Suppressor macrophage treated with lipopolysaccharide for 1 hour (primary cell): ENCODE measurements at places on chromosomes 13 and 19.

- DNase-seq = peak; percentile 1
Observed at GRCh38 chr13:19967621-19968020, 9.1 kb downstream of the ZMYM2 start.

DNA sequence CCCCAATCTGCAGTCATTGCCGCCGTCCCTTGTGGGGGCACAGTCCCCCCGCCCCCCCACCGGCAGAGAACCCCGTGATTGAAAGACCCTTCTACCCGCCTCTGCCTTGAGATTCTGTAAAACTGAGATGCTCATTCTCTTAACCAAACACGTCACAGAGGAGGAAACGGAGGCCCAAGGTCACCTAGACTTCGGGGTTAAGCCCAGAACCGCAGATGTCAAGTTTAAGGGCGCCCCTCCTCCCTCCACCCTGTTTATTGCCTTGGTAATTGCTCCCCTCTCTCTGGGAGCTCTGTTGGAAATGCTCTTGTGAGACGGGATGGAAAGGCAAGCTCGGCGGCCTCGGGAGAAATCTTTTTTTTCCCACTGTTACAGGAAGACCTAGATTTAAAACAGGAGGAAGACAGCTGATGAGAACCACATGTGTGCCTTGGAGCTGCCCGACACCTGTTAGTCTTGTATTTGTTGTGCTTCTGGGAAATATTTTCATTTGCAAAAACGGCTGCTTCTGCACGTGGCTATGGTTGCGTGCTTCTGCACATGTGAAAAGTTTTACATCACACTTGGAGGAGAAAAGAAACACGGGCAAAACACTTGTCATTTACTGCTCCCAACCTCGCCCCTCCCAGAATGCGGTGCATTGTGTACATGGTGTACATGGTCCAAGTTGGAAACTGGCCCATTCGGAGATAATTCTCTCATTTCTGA, 1.1 kb upstream of the MED26 start:
- no peak for DNase-seq

DNA sequence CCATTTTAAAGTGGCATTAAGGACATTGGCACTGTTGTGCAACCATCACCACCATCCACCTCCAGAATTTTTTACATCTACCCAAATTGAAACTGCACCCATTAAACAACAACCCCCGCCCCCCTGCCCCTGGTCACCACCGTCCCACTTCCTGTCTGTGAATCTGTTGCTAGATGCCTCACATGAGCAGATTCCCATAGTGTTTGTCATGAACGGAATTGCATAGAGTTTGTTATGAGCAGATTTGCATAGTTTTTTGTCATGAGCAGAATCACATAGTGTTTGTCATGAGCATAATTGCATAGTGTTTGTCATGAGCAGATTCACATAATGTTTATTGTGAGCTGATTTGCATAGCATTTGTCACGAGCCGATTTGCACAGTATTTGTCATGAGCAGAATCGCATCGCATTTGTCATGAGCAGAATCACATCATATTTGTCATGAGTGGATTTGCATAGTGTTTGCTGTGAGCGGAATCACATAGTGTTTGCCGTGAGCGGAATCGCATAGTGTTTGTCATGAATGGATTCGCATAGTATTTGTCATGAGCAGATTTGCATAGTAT, 54.0 kb upstream of the GTF3A start:
- peak; percentile 29 for DNase-seq

DNA sequence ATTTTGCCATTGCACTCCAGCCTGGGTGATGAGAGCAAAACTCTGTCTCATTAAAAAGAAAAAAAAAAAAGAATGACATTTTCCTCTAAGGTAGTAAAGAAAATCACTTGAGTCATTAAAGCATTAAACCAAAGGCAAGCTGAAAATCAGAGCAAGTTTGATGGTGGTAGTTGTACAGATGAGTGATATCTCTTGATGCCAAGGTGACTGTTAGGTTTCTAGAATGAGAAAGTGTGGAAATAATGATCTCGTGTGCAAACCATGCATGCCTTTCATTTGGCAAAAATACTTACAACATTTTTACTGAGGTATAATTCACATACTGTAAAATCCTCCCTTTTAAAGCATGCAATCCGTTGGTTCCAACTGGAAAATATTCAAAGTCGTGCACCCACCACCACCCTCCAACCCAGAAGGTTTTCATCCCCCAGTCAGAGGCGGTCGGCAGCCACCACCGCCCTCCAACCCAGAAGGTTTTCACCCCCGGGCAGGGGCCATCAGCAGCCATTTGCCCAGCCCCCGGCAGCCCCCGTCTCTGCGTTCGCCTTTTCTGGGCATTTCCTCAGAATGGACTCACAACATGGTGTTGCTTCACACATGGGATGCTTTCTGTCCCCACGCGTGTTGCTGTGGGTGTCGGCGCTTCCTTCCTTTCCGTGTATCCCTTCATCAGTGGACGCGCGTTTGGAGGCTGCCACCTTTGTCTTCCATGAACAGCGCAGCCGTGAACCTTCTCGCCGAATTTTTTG, 90.2 kb downstream of the ATP11A start:
- no peak for DNase-seq

DNA sequence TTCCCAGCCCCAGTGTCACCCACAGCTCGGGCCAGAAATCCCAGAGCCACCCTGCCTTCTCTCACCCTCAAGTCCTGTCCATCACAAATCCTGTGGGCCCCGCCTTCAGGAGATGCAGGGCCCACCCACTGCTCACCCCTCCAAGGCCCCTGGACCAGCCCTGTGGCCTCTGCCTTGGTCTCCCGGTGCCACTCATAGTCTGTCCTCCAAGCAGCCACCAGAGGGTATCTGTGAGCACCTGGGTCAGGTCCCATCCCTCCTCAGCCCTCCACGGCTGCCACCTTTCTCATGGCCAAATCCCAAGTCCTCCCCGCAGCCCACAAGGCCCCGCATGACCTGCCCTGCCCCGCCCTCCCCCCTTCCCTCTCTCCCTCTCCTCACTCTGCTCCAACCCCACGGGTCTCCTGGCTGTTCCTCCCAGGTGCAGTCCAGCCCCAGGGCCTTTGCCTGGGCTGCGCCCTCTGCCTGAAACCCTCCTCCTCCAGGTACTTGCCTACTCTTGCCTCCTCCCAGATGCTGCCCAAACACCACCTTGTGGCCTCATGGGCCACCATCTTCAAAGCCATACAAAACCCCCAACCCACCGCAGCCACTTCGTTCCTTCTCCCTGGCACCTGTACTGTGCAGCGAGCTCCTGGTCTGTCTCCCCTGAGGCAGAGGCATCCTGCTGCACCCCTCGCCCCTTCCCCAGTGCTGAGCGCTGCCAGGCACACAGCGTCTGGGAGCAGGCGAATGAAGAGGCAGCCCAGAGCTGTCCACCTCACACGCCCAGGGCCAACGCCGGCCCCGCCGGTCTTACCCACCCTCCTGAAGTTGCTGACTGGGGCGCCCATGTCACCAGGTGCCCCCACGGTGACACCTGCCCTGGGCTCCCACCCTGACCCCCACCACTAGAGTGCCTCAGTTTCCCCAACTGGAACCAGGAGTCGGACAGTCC, 13.2 kb upstream of the UQCR11 start:
- DNase-seq = peak; percentile 22

- DNase-seq = no peak
Observed at GRCh38 chr13:33257841-33258807, 27.4 kb downstream of the STARD13 start.

GRCh38 chr13:39603424-39603947, 493 bp upstream of the LHFPL6 start:
- DNase-seq = peak; percentile 68

- no peak for DNase-seq
Observed at GRCh38 chr13:102838273-102838672, 7.6 kb upstream of the ERCC5 start.

- DNase-seq = no peak
Observed at GRCh38 chr13:49932066-49932465, 4.1 kb downstream of the SPRYD7 start.

GRCh38 chr13:93309886-93310523, 83.4 kb downstream of the GPC6 start:
- DNase-seq = no peak

DNA sequence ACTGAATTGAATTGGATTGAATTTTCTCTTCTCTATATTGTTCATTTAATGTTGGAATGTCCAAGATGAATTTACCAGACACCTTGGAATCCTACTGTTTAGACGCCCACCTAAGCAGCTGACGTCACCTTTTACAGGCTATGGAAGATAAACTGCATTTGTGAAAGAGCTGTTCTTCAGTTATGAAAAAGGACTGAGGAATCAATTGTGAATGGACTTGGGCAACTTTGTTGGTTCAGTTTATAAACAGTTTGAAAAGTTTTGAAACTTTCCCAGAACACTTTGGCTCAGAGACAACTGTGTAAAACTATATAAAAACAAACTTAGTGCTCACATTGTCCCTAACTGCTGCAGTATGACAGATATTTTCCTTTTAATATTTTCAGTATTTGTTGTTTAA, 590.8 kb upstream of the SPRY2 start:
- no peak for DNase-seq

DNA sequence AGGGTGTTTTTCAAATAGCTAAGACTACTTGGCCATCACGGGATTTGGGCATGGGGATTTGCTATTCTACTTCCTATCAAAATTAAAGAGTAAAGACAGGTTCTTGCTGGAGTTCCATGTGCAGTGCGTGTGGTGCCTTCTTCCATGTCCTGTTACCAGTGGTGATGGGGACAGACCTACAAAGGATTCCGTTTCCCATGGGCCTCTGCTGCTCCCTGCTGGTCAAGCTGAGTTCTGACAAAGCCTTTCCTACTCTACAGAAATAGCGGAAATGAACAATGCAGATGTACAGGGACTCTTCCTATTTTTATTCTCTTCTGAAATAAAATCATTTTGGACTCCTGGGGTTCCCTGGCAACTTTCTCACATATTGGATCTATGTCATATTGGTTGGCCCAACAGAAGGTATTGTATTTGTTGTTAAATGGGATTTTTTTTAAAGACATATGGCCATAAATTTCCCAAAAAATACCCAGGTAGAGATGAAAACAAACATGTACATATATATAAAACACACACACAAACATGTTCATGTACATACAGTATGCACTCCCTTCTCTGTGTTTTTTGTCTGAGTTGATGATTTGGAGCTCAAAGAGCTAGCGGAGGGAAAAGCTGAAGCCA, 90.5 kb upstream of the SLC15A1 start:
- DNase-seq = peak; percentile 86

DNA sequence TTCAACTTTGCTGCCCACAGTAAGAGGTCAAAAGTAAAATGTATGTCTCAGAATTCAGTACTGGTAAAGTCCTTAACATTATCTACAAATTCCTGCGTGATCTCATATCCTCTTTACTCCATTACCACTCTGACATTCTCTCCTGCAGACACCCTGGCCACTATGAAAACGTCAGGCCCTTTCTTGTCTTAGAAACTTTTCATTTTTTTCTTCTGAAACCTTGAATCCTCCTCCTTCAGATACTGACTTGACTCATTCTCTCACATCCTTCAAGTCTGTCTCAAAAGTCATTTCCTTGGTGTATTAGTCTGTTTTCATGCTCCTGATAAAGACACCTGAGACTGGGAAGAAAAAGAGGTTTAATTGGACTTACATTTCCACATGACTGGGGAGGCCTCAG, 262.3 kb downstream of the POU4F1 start:
- DNase-seq = no peak

DNA sequence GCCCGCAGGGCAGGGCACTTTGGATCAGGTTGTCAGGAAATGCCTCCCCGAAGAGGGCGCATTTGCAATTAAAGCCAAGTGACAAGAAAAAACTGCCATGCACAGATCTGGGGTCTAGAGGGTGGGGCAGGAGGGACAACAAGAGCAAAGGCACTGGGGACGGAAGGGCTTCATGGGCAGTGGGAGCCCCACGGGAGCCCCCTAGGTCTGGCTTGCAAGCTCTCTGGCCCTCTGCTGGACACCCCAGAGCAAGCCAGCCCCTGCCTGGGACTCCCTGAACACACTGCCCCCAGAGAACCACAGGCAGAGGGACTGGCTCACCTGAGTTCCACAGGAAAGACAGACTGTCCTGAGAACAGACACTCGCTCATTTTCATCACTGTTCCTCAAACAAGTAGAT, 30.2 kb upstream of the C19orf12 start:
- peak; percentile 2 for DNase-seq
